ENCODE measurements at places on chromosomes 6 and 20. TPM values are rescaled to one million over a fixed set of nuclear protein-coding genes. Genes with fewer than 3 reads are reported as not detected.

The MEI4 gene
- polyA plus RNA-seq = not detected

The LPIN3 gene
- 50.9 TPM for polyA plus RNA-seq

The EMILIN3 gene
- 1.0 TPM for polyA plus RNA-seq

The PLCB4 gene
- polyA plus RNA-seq = 13.6 TPM

The CARMIL1 gene
- 21.0 TPM for polyA plus RNA-seq

The CPNE5 gene
- 6.0 TPM for polyA plus RNA-seq

The ECT2L gene
- polyA plus RNA-seq = not detected

The POM121L2 gene
- polyA plus RNA-seq = not detected

The TASP1 gene
- polyA plus RNA-seq = 8.3 TPM

The PRKN gene
- polyA plus RNA-seq = 0.69 TPM

The EGFL8 gene
- 2.3 TPM for polyA plus RNA-seq

The MACROD2 gene
- 1.2 TPM for polyA plus RNA-seq

The BEND3 gene
- polyA plus RNA-seq = 0.92 TPM

The PPP1R14C gene
- polyA plus RNA-seq = 19.8 TPM

The SLC26A8 gene
- polyA plus RNA-seq = 0.10 TPM

The KIAA0408 gene
- polyA plus RNA-seq = 1.9 TPM

The SEL1L2 gene
- polyA plus RNA-seq = 0.16 TPM

The WFDC5 gene
- 0.39 TPM for polyA plus RNA-seq

The MYBL2 gene
- polyA plus RNA-seq = 6.9 TPM

The ELOVL4 gene
- polyA plus RNA-seq = not detected

The MMP24 gene
- polyA plus RNA-seq = 0.46 TPM

The ERVFRD-1 gene
- polyA plus RNA-seq = not detected

The NR2E1 gene
- not detected for polyA plus RNA-seq

The PBOV1 gene
- polyA plus RNA-seq = not detected

The ZSWIM3 gene
- 2.4 TPM for polyA plus RNA-seq

The SLC4A11 gene
- polyA plus RNA-seq = not detected

The ENTPD6 gene
- polyA plus RNA-seq = 33.0 TPM

The SLC24A3 gene
- 4.4 TPM for polyA plus RNA-seq

The XPO5 gene
- polyA plus RNA-seq = 7.8 TPM

All from sigmoid colon (tissue), 7 donors.